T-cell (primary cell): ENCODE measurements at places on chromosomes 6 and 20. TPM values are rescaled to one million over a fixed set of nuclear protein-coding genes. Genes with fewer than 3 reads are reported as not detected.

DNA sequence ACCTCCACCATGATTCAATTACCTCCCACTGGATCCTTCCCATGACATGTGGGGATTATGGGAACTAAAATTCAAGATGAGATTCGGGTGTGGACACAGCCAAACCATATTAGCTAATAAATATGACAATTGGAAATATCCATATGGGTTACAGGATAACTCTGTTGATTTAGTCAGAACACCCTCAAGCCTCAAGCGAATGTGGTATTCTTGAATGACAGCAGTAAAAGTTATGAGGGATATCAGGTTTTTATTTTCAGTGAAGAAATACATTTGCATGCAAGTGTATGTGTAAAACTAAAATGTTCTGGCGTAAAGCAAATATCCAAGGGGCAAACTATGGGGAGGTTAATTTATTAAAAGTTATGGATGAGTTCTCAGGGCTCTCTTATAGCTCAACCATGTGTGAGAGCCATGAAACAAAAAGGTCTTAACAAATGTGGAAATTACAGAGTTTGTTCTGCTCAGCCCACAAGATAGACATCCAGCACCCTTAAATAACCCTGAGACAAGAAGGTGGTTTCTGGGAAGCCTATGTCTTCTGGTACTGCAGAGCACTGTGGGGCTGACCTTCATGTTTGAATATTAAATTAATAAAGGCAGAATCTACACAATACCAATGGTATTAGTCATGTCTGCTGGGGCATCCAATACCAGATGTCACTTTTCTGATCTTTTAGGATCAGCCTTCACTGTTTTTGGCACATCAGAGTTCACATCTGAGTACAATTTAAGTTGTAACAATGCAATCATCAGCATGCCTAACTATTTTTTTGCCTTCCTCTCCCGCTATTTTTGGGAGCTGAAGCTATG lies 370.5 kb upstream of the RSPO3 start:
- H3K27ac ChIP-seq: no peak overlapping the region
- no peaks in the 10 kb centered on the region for H3K4me1 ChIP-seq
- H3K27me3 ChIP-seq: no peaks in the 10 kb centered on the region
- no peak overlapping the region for H3K4me3 ChIP-seq
- DNase-seq: no peak

DNA sequence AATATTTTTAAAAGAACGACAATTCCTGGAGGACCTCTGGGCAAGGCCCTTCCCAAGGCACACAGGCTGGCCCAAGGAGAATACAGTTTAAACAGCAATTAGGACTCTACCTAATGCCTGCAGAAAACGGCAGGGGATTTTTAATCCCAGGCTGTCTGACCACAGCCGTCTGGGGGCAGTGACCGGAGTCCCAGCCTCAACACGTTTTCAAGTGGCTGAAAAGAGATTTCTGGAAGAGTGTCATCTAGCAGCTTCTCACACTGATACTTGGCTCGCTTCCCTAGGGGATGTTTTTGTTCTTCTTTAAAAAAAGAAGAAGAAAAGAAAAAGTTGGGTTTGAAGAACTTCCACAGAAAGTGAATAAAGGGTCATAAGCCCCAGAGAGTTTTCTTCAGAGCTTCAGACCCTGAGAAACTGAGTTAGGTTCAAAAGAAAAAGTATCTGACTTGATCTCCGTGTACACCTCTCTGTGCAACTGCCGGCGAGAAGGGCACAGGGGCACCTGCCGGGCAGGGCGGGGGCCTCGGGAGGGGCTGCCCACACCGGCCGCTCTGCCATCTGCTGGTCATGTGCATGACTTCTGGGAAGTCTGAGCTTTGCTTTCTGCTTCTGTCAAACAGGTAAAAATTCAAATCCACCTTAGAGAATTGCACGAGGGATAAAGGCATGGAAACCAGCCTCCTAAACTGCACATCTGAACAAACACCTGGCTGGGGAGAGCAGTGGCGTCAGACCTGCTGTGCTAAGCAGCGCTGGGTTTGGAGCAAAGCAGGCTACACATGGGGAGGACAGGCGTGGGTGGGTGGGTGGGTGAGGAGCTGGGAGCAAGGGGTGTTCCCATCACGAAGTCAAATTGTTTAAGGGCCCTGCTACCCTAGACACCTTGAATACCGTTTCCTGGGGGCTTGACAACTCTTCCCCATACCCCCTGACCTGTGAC lies 33.0 kb downstream of the RRBP1 start:
- H3K27me3 ChIP-seq: no peaks in the 10 kb centered on the region
- H3K4me1 ChIP-seq: no peaks in the 10 kb centered on the region
- H3K4me3 ChIP-seq: no peak overlapping the region
- no peak overlapping the region for H3K27ac ChIP-seq
- DNase-seq: no peak

GRCh38 chr20:41222296-41222695 lies 85.0 kb downstream of the PLCG1 start:
- no peaks in the 10 kb centered on the region for H3K36me3 ChIP-seq
- DNase-seq: no peak
- H3K27ac ChIP-seq: no peak overlapping the region
- H3K27me3 ChIP-seq: no peaks in the 10 kb centered on the region
- H3K4me1 ChIP-seq: no peaks in the 10 kb centered on the region

GRCh38 chr6:13181393-13181792 lies 146.9 kb downstream of the TBC1D7 start:
- H3K36me3 ChIP-seq: no peaks in the 10 kb centered on the region
- H3K27ac ChIP-seq: no peak overlapping the region
- H3K27me3 ChIP-seq: peaks cover 23% of the 10 kb centered on the region
- H3K4me3 ChIP-seq: no peak overlapping the region
- no peak for DNase-seq

- no peak overlapping the region for H3K4me3 ChIP-seq
- no peaks in the 10 kb centered on the region for H3K27me3 ChIP-seq
- no peaks in the 10 kb centered on the region for H3K4me1 ChIP-seq
These were observed 335.9 kb downstream of the BCKDHB start for GRCh38 chr6:80442366-80442765.

DNA sequence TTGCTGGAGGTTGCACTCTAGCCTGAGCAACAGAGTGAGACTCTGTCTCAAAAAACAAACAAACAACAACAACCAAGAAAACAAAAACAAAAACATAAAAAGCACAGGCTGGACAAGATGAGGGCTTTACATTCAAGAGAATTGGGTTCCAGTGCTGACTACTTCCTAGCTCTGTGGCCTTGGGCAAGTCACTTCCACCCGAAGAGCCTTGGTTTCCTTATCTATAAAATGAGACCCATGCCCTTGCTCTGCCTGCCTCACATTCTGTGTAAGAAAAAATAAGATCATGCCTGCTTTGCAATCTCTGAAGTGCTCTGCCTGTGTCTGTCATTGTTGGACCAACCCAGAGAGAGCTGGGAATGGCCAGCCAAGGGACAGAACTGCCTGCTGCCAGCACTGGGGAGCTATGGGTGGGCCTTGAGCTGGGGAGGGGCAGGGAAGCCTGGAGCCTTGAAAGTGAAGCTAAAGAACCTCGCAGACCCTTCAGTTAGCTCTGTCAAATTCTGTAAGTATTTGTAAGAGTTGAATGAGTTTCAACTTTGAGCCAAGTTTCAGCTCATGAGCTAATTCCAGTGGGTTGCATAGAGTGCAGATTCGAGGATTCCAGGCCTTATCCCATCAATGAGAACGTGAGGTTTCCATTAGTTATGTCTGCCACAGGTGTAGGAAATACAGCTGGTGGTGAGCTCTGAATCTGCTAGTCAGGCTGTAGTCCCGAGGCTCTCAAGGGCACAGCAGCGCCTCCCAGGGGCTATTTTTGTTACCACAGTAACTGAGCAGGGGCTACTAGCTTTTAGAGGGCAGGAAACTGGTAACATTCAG lies 93.2 kb downstream of the DLGAP4 start:
- H3K4me3 ChIP-seq: no peak overlapping the region
- peaks cover 2% of the 10 kb centered on the region for H3K4me1 ChIP-seq
- no peaks in the 10 kb centered on the region for H3K36me3 ChIP-seq
- H3K27ac ChIP-seq: no peak overlapping the region

GRCh38 chr20:33434434-33434833 lies 9.1 kb downstream of the SNTA1 start:
- H3K36me3 ChIP-seq: no peaks in the 10 kb centered on the region
- H3K27ac ChIP-seq: no peak overlapping the region
- H3K4me1 ChIP-seq: no peaks in the 10 kb centered on the region

- no peaks in the 10 kb centered on the region for H3K36me3 ChIP-seq
- H3K27me3 ChIP-seq: no peaks in the 10 kb centered on the region
- no peak overlapping the region for H3K27ac ChIP-seq
- H3K4me3 ChIP-seq: no peak overlapping the region
These were observed 470 bp downstream of the COL20A1 start for GRCh38 chr20:63293456-63293855.

DNA sequence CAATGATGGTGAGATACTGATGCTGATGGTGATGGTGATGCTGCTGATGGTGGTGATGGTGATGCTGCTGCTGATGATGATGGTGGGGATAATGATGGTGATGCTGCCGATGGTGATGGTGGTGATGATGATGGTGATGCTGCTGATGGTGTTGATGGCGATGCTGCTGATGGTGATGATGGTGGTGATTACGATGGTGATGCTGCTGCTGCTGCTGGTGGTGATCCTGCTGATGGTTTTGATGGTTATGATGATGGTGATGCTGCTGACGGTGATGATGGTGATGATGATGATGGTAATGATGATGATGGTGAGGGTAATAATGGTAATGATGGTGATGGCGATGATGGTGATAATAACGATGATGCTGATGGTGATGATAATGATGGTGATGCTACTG lies 50.0 kb downstream of the ARHGAP40 start:
- DNase-seq: no peak
- H3K4me1 ChIP-seq: no peaks in the 10 kb centered on the region
- no peak overlapping the region for H3K4me3 ChIP-seq
- no peak overlapping the region for H3K27ac ChIP-seq
- H3K36me3 ChIP-seq: no peaks in the 10 kb centered on the region

GRCh38 chr6:147651249-147652063 lies 143.0 kb downstream of the SAMD5 start:
- no peaks in the 10 kb centered on the region for H3K4me1 ChIP-seq
- H3K36me3 ChIP-seq: no peaks in the 10 kb centered on the region
- H3K4me3 ChIP-seq: no peak overlapping the region
- no peaks in the 10 kb centered on the region for H3K27me3 ChIP-seq

GRCh38 chr6:166052837-166053236 lies 114.8 kb downstream of the TBXT start:
- no peaks in the 10 kb centered on the region for H3K36me3 ChIP-seq
- no peak overlapping the region for H3K27ac ChIP-seq
- no peaks in the 10 kb centered on the region for H3K27me3 ChIP-seq

DNA sequence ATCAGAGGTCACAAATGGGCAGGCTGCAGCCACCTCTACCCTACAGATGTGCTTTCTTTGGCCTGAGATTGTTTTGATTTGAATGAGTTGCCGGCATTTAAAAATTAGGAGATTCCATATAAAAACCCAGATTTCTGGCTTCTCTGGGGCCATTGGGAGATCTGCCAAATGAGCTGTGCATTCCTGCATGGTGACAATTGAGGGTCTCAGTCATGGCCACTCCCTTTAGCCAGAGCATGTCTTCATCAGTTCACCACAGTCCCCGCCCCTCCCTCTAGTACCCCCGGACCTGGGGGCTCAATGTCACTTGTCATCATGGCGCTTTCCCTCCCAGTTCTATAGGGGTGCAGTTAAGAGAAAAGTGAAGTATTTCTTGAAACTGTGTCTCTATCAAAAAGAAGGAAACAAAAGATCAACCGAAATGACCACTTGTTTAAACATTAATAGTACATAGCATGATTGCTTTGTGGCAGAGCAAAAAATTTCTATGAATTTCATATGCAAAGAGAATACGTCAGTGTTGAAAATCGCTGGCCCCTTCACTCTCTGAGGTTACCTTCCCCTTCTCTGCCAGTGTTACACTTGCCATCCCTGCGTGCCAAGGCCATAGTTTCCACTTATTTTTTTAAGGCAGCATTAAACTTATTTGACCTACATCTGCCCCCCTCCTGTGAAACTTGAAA lies 21.1 kb downstream of the EYA2 start:
- H3K27ac ChIP-seq: no peak overlapping the region
- no peak for DNase-seq
- H3K4me3 ChIP-seq: no peak overlapping the region
- no peaks in the 10 kb centered on the region for H3K27me3 ChIP-seq

GRCh38 chr6:3756546-3756945 lies 5.0 kb upstream of the PXDC1 start:
- H3K4me1 ChIP-seq: peaks cover 6% of the 10 kb centered on the region

DNA sequence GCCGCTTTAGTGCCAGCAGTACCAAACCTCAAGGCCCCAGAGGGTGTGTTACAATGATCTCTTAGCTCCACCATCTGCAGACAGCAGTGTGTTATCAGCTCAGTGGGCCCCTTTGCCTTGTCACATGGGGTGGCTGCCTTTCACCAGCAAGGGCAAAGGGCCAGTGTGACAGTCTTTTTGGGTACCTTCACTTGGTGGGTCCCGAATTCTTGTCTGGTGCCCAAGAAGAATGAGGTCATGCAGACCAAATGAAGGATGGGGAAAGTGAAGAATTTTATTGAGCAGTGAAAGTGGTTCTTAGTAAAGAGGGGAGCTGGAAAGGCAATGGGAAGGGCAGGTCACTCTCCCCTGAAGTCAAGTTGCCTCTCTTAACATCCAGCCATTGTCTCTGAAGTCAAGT lies 2.9 kb upstream of the SMIM28 start:
- H3K4me3 ChIP-seq: no peak overlapping the region
- no peaks in the 10 kb centered on the region for H3K4me1 ChIP-seq
- H3K27ac ChIP-seq: no peak overlapping the region
- H3K27me3 ChIP-seq: no peaks in the 10 kb centered on the region
- DNase-seq: no peak
- H3K36me3 ChIP-seq: no peaks in the 10 kb centered on the region

GRCh38 chr6:32964776-32965175 lies 3.6 kb upstream of the BRD2 start:
- no peaks in the 10 kb centered on the region for H3K36me3 ChIP-seq
- H3K27me3 ChIP-seq: no peaks in the 10 kb centered on the region
- no peak overlapping the region for H3K4me3 ChIP-seq
- H3K4me1 ChIP-seq: peaks cover 21% of the 10 kb centered on the region

DNA sequence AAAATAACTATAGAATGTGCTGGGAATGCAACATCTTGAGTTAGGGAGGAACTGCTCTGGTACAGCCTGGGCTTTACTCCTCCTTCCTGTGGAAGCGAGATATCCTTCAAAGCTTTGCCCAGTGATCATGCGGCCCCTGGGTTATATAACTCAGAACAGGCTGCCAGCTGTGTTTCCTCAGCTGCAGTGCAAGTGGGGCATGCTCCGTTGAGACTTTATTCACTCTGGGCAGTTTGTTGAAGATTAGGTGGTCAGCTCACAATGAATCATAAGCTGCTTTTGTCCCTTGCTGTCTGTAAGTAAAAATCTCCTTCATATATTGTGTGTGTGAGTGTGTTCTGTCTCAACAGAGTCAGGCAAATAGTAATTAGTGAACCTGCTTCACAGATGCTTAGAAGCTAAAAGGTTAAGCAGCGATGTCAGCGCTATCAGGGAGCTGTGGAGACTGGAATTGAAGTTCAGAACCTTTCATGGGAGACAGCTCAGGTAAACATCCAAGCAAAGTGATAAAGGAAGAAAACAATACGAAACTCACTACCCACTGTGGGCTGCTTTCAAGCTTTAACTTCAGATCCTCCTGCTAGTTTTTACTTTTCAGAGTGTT lies 688.4 kb downstream of the HTR1B start:
- no peaks in the 10 kb centered on the region for H3K36me3 ChIP-seq
- no peaks in the 10 kb centered on the region for H3K27me3 ChIP-seq
- no peak overlapping the region for H3K4me3 ChIP-seq
- no peak for DNase-seq

GRCh38 chr6:146950351-146950835 lies 253.8 kb upstream of the STXBP5 start:
- no peak for DNase-seq
- no peaks in the 10 kb centered on the region for H3K36me3 ChIP-seq
- no peak overlapping the region for H3K4me3 ChIP-seq

Gene XKR7
- total RNA-seq: not detected

Gene SRMS
- total RNA-seq: not detected

Gene NMBR
- not detected for total RNA-seq

Gene NRSN1
- total RNA-seq: not detected

Gene ALDH5A1
- 4.8 TPM for total RNA-seq

Gene MYT1
- total RNA-seq: 0.06 TPM

Gene BPI
- total RNA-seq: not detected

Gene KIAA1755
- total RNA-seq: not detected
